ENCODE measurements at places on chromosomes 13 and 19.

GRCh38 chr19:15265850-15266248, 33.6 kb upstream of the EPHX3 start:
- peak; percentile 91 for DNase-seq

GRCh38 chr13:33262997-33263396, 22.6 kb downstream of the STARD13 start:
- no peak for DNase-seq

DNA sequence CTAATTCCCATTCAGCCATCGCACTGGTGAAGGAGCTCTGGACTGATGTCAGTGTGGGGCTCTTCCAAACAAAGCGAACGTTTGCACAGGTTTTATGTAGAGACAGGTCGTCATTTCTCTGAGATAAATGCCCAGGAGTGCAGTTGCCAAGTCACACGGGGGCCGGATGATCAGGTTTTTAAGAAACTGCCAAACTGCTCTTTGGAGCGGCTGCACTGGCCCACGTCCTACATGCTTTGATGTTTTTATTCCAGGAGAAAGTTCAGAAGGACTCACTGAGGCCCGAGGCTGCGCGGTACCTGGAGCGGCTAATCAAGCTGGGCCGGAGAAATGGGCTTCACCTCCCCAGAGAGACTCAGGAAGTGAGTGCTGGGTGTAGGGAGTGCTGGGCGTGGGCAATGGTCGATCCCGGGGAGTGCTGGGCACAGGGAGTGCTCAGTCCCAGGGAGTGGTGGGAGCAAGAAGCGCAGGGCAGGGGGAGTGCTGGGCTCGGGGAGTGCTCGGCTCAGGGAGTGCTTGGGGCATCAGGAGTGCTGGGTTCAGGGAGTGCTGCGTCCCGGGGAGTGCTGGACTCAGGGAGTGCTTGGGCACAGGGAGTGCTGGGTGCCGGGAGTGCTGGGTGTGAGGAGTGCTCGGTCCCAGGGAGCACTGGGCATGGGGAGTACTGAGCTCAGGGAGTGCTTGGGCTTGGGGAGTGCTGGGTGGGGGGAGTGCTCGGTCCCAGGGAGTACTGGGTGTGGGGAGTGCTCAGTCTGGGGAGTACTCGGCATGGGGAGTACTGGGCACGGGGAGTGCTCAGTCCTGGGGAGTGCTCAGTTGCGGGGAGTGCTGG, 10.7 kb downstream of the THOP1 start:
- no peak for DNase-seq

- no peak for DNase-seq
Measured at GRCh38 chr19:3479834-3480215, 500 bp downstream of the SMIM24 start.

GRCh38 chr19:2973229-2973628, 4.1 kb upstream of the TLE6 start:
- no peak for DNase-seq

GRCh38 chr19:2051773-2052704, 995 bp upstream of the MKNK2 start:
- peak; percentile 79 for DNase-seq

DNA sequence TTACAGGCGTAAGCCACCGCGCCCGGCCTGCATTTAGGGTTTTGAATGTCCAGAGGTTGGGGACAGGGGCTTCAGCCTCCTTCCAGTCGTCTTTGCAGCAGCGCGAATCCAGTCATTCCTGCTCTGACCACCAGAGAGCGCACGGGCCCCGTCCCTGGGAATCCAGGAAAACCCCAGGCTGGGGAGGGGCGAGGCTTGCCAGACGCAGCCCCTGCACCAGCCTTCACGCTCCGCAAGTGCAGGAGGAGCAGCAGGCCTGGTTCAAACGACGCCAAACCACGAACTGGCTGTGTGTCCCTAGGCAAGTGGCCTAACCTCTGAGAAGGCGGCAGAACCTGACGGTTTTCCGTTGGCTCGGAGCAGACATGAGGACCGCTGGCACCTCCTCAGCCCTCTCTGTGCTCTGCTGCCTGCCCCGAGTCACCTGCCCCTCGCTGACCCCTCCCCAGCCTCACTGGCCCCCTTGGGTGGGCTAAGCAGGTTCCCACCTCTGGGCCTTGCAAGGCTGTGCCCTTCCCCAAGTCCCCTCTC, 2.0 kb upstream of the RNF126 start:
- DNase-seq, result peak; percentile 83

- no peak for DNase-seq
Measured at GRCh38 chr13:23059173-23059572, 121.6 kb upstream of the SGCG start.

DNA sequence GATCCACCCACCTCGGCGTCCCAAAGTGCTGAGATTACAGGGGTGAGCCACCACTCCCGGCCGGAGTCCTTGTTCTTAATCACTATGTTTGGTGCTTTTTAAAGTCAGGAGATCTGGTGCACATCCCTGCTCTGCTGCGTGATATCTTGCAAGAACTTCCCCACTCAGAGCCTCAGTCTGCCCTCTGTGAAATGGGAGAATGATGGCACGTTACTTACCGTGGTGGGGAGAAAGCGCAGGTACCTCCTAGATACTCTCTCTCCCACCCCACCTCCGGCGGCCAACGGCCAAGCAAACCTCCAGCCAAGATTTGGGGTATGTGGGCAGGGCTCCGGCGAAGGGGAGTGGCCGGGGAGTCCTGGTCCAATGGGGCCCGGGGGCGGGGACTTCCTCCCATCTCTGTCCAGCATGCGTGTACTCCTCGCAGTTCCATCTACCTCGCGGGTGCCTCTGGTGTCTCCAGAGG, at the start of gene RYR1:
TSS of gene RYR1 (plus strand) at position 424 of the 466 bp plus-strand sequence. CDS start 139 bp downstream, outside the sequence.
- peak; percentile 48 for DNase-seq

GRCh38 chr19:36051236-36051635, 2.8 kb downstream of the THAP8 start:
- DNase-seq, result no peak

DNA sequence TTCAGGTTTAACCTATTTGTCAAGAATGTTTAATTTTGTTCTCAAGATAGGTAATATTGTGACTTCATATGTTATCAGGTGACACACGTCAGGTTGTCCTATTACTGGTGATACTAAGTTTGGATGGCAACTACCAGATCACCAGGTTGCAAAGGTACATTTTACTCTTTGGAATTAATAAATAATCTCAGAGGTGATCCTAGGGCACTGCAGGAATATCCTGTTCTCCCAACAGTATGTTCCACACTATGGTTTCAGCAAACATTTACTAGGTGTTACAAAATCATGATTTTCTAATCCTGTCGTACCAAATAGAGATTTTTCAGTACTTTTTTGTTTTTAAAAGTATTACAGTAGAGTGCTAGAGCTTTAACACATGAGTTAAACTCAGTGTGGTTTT, 29.3 kb upstream of the MYCBP2 start:
- DNase-seq, result no peak

- no peak for DNase-seq
Measured at GRCh38 chr13:24348797-24349515, 39.6 kb downstream of the C1QTNF9 start.

DNA sequence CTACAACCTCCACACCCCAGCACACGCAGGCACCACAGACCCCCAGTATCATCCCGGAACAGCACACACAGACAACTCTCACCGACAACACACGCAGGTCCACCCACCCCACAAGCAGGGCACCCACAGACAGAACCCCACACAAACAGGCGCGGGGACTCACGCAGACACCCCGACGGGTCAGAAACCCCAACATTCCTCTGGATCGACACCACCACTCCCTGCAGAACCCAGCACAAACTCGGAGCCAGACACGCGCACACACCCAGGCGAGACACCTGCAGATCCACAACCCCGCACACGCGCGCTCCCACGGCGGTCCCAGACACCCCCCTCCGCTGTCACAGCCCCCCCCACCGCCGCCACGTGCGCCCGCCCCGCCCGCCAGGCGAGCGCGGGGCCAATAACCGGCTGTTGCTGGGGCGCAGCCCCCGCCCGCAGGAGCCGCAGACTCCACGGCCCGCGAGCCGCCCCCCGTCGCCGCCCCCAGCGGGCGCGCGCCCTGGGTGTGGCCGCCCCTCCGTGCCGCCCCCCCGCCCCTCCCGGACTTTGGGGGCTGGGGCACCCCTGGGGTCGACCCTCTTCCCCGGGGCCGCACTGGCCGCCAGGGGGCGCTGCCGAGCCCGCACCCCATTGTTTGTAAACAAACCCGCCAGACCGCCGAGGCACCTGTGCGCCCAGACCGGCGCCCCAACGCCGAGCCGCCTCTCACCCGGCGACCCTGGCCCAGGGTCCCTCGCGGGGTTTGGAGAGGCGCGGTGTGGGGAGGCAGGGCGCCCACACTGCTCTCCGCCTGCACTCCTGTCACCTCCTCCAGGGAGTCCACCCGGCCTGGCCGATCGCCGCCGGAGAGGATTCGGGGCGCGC, 712 bp downstream of the BBC3 start:
- peak; percentile 61 for DNase-seq

- no peak for DNase-seq
Measured at GRCh38 chr19:24101459-24102115, 14.6 kb downstream of the ZNF254 start.

GRCh38 chr13:65964672-65965071, 1265.5 kb downstream of the PCDH9 start:
- DNase-seq, result no peak

DNA sequence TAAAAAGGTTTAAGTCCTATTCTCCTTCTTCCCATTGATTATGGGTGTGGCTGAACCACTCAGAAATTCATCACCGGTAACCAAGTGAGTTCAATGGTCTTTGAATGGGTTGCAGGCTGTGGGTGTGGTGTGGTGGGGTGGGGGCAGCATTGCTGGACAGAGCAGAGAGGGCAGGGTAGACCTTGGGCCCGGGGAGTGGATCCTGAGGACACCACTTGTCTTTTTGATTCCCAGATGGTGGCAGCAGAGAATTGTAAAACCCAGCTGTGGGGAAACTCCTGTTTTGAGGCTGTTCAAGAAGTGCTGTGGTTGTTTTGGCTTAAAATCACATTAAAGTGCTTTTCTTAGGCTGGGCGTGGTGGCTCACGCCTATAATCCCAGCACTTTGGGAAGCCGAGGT, 45.8 kb upstream of the RGCC start:
- no peak for DNase-seq

GRCh38 chr19:38729653-38730469, 14.4 kb downstream of the CAPN12 start:
- DNase-seq, result peak; percentile 77

DNA sequence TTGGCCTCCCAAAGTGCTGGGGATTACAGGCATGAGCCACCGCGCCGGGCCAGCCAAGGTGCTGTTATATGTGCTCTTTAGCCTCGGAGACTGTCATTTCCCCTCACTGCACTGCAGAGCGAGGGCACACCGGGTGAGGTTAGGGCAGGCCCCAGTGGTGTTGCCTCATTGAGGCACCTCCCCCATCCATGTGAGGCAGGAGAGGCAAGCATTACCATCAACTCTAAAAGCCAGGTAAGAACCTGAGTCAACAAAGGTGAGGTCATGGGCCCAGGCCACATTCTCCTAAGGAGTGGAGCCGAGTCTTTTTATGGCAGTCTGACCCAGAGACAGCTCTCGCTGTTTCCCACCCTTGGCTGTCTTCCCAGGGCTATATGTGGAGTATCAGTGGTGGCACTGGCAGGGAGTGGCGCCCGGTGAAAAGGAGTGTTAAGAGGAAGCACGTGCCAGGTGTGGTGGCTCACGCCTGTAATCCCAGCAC, 10.9 kb downstream of the B3GNT8 start:
- DNase-seq, result no peak

DNA sequence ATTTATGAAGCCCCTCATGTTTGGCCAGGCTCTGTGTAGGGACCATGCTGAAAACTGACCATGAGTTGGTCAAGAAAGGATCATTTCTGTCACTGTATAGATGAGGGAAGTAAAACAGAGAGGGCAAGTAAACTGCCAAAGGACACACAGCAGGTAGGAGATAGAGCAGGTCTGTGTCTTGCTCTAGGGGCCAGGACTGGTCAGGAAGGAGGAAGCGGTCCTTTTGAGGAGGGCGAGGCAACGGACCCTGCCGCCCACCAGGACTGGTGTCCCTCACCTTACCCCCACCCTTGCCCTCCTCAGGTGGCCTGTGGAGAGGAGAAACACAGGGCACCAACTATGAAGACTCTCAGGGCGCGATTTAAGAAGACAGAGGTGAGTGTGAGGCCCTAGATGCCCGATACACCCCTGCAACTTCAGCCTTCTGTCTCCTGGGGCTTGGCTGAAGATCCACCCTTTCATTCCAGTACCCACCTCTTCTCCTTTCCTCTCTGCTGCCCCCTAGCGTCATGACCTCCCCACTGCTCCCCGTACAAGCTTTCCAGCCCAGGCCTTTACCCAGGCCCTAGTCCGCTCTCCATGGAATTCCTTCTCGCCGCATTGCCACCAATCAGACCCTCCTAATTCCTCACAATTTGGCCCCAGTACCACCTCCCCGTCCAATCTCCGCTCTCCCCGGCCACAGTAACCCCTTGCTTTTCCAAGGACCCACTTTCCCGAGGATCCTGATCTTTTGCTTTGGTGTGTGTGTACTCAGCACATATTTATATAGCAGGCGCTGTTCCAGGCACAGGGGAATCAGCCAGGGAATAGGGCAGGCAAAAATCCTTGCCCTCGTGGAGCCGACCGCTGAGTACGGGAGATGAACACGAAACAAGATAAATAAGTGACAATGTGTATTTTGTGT, 3.9 kb downstream of the ANKRD24 start:
- DNase-seq, result peak; percentile 82

DNA sequence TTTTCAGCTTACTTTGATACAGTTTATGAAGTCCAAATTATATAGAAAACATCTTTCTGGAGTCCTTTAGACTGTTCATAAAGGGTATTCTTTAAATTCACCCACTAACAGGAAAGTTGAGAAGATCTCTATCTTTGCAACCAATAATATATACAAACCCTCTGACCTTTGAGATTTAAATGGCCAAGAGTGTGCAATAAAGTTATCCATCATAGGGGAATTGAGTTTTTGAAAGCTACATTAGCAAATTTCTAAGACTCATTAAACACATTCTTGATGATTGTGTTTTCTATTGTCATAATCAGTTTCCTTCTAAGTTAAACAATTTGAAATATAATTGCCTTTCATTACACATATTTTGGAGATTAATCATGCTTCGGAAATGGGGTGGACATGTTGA, 15.9 kb downstream of the FLT1 start:
- DNase-seq, result no peak

DNA sequence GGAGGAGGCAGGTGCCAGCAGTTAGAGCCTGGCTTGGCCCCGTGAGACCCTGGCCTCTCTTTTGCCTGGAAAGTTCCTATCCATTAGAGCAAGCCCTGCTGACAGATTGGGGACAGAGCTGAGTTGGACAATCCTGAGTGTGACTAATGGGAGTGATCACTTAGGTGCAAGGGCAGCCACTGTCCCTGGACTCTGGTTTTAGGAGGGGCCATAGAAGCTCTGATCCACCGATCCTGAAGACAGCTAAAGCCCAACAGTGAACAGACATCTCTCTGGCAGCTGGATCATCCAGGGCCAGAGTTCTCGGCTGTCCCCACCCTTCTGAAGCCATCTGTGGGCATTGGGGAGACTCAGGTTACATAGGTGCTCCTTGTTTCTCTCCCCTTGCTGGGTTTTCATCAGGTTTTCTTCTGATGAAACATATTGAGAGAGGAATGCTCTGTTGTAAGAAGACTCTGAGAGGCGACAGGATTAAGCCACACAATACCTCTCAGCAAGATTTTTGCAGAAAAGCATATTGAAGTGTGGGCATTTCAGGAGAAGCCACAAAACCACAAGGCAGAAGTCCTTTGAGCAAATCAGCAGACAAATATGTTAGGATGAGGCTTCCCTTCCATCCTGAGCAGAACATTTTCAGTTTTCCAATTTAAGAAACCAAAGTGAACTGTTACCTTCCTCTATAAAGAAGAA, 288.0 kb upstream of the MAB21L1 start:
- no peak for DNase-seq

- no peak for DNase-seq
Measured at GRCh38 chr13:85417807-85418206, 381.4 kb downstream of the SLITRK6 start.
